ENCODE measurements at places on chromosomes 3 and 15.

DNA sequence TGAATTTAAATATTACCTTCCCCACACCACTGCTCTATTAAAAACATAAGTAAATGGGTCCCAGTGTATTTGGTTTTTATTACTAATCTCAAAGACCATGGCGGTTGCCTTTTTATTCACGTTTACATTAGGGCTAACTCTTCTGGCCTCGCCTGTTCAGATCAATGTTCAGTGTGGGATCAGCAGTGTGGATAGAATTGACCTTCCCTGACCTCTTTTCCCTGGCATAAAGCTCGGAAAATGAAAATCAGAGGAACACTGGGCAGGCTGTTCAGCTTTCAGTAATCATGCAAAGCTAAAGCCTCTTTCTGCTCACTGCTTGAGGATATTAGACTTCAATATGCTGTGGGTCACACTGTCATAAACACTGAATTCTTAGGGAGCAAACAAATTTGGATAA, 422.6 kb upstream of the ONECUT1 start:
- DNase-seq = no peak

DNA sequence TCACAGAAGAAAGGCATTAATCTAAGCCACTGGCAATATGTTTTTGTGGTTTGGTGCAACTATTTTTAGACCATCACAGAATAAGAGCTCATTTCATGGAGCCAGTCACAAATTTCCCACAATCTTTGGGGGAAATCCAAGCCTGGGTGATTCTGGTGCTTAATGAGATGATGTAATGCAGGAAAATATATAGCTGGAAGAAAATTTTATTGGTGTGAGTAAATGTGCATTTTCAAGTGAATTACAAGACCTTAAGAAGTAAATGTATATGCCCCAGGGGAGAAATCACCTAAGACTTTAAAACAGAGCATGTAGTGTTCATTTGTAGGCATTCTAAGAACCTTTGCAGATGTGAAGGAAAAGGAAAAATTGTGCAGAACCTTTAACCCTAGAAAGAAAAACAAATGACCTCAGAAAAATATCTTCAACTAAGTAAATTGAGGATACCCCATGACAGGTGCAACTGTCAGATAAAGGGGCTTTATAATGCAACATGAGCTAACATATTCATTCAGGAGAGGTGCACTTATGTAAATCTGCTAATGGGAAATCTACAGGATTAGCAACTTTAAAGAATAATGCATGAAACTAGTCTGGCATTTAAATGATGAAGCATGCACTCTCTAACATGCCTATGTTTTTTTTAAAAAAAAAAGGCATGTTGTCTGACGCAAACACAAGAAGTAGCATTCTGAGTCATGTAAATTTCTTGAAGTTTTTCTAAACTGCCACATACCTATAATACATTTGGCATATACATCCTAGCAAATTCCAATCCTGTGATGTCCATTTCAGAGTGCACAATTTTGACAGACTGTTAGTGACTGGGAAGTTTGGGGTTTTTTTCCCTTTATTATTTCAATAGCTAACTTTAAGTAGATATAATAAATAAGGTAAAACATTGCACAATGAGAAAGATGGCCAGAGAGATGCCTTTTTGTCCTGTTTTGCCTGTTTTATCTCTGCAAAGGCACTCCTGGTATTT, 105.1 kb downstream of the MEX3B start:
- no peak for DNase-seq

GRCh38 chr3:11290743-11291680, 18.8 kb downstream of the ATG7 start:
- no peak for DNase-seq

- peak; percentile 46 for DNase-seq
These were observed 82.3 kb downstream of the LRIG1 start for GRCh38 chr3:66418475-66418931.

GRCh38 chr15:56047354-56047753, 53.9 kb upstream of the NEDD4 start:
- no peak for DNase-seq

GRCh38 chr15:101131489-101132389, 120.1 kb downstream of the CHSY1 start:
- no peak for DNase-seq

DNA sequence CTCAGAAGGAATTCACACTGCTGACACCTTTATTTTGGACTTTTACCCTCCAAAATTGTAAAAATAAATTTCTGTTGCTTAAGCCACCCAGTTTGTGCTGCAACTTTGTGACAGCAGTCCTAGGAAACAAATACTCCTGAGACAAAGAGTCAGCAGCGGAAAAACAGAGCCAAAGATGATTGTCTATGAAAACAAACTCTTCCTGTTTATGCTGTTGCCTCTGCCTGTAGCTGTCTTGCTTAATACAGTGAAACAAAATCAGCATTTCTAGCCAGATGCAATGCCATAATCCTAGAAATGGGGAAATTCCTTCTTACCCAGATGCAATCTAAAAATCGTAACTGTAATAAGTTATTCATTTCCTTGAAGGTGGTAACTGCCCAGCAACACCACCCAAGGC, 387.5 kb upstream of the ATP11B start:
- no peak for DNase-seq
